IMR-90 (cell line): ENCODE measurements at places on chromosomes 6 and 20. TPM values are rescaled to one million over a fixed set of nuclear protein-coding genes. Genes with fewer than 3 reads are reported as not detected.

The HLA-F gene
- not detected in 2 replicates for polyA plus RNA-seq

- no peak for DNase-seq
Observed at GRCh38 chr6:11366183-11366933, 133.9 kb upstream of the NEDD9 start.

DNA sequence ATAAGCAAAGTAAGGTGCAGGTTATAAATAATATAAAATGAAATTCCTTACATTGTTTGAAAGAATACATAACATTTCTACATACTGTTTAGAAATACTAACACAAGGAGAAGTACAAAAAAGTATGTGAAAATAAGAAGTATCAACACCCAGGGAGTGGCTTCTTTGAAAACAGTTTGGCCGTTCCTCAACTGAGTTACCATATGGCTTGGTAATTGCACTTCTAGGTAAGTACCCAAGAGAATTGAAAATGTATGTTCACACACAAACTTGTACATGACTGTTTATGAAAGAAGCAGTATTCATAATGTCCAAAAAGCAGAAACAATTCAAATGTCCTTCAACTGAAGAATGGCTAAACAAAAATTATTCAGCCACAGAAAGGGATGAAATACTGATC, 30.7 kb downstream of the PAK5 start:
- DNase-seq = no peak

DNA sequence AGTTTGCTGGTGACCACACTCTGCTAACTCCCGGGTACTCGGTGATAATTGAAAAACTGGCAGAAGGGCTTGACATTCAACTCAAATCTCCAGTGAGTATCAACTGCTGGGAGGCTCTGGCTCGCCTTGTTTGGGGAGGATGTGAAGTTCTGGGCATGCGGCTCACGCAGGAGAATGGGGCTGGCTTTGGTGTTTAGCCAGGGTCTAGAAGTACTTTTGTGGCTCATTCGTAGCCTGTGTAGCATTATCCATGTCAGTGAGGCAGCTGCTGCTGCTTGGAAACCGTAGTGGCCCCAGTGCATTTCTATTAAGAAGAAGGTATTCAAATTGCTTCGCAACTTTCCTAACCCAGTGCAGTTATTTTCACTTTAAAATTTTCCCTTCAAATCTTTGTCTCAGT, 52.2 kb downstream of the KDM1B start:
- no peak for DNase-seq

DNA sequence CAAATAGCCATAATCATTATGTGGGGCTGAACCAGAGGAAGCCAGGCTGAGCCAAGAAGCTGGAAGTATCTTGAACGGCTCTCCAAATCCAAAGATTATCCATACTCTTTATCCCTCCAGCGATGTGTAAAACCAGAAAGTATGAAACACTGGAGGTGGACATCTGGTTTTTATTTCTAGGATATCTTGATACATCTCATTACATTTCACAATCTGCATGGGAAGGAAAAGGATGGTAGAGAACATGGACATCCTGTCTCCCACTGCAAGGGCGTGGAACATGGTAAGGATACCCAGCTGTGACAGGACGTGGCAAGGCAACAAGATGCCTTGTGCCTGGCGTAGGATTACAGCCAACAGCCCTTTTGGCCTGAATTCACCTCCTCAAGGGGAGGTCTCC, 20.1 kb downstream of the TRIM27 start:
- no peak for DNase-seq

DNA sequence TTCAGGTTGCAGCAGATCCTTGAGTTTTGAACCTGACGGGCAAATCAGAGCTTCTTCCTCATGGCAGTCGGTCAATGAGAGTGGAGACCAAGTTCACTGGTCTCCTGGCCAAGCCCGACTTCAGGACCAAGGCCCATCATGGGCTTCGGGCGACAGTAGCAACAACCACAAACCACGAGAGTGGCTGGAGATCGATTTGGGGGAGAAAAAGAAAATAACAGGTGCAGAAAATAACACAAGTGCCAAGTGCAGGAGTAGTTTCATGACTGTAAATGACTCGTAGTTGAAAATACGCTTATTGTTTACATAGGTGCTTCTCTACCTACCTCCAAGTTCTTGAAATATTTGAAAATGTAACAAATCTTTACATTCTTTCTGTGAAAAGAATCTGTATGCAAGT, 56.1 kb downstream of the DCBLD1 start:
- no peak for DNase-seq

- DNase-seq = no peak
Observed at GRCh38 chr6:20211941-20212391, 303 bp downstream of the MBOAT1 start.

The DSP gene
- 6.8 and 7.1 TPM in 2 replicates for polyA plus RNA-seq

DNA sequence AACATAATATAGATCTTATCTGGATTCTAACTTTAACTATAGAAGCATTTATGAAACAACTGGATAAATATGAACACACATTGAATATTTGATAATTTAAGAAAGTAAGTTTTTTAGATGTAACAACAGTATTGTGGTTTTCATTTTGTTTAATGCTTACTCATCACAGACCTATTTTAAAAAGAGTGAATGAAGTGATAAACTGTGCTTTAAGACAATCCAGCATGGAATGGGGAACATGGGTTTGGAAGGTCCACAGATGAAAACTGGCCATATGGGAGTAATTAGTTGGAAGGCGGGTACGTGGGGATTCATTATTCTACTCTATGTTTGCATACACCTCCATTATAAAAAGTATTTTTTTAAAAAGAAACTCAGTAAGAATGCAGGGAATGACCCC, 21.2 kb downstream of the EPB41L2 start:
- peak; percentile 37 for DNase-seq

DNA sequence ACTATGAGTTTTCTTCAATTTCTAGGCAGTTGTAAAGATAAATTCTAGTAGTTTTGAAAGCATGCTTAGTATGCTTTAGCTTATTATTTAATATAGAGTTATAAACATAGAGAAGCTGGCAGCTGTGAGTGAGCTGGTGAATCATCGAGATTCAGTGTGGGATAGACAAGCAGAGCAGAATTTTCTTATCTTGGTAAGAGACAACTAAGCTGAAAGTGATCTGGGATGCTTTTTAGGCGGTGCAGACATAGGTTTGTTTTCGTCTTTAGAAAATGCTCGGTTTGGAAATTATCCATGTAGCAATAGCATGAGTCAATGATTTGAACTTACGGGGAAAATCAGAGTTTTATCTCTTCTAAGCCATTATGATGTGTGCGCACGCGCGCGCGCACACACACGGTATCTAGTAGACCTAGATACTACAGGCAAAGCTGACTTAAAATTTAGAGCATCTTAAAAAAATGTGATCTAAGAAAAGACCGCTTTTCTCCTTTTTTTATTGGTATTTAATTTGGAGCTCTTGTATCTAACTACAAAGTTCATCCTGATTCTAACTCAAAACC, 128.3 kb upstream of the MAP3K7 start:
- DNase-seq = peak; percentile 84

The HCK gene
- polyA plus RNA-seq = not detected in 2 replicates

The BPI gene
- polyA plus RNA-seq = 0.05 and 0.06 TPM in 2 replicates

GRCh38 chr6:1757131-1757530, 147.4 kb downstream of the FOXC1 start:
- DNase-seq = no peak

GRCh38 chr6:15148356-15148946, 97.4 kb upstream of the JARID2 start:
- DNase-seq = peak; percentile 90

The ARHGAP40 gene
- polyA plus RNA-seq = not detected in 2 replicates

DNA sequence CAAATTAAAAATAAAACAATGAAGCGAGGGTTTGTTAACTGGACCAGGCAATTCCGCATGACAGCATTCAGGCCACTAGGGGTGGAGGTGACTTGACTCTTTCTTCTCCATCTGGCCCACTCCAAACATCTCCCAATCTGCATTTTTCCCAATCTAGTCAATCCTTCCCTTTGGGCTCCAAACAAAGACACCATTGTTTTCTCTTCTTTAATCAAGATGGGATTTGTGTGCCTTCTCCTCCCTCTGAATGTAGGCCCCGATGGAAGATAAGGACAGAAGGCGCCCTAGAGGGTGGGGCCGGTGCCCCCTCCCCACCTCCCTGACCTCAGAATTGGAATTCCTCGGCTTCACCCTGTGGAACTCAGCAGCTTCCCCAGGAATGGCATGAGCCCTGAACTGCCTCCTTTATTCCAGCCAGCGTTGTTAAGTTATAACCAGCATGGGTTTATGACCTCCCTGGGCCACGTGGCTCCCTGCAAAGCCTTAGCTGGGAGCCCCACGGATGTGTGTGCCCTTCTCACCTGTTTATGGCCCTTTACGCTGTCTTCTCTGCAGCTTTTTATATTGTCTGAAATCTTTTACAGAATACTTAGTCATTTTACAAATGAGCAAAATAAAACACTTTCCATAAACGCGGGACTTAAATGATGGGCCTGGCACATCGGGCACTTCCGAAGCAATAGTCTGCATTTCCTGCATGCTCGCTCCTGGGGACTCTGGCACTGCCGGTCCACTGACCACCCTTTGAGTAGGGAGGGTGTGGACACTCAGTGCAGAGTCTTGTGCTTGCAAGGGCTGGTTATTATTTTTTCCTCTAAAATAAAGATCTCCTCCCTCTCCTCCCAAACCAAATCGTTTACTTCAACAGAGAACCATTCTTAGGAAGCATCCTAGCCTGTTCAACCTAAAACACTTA, 24.5 kb downstream of the OVOL2 start:
- peak; percentile 4 for DNase-seq

DNA sequence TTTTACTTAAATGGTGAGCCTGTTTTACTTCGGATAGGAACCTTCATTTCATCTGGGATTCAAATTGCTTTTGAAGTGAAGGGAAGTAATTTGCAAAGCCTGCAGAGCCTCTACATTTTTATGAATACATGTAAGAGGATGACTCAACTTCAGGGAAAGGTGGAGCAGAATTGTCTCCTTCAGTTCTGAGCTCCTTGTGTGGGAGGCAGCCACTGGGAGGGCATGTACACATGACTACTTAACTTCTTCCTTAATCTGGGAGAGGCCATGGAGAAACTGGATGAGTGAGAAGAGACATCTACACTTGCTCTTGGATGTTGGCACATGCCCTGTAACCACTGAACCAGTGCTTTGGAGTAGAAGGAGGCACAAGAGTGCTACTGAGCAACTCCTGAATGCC, 145.1 kb upstream of the NRSN1 start:
- no peak for DNase-seq

The CST2 gene
- polyA plus RNA-seq = not detected in 2 replicates
